Germinal center (tissue), 1 donor: ENCODE measurements at places on chromosomes 3 and 15.

GRCh38 chr3:70620956-70621355 is 308.5 kb upstream of the MDFIC2 start:
- no peak for DNase-seq

- DNase-seq: no peak
These were observed 130.6 kb downstream of the IMPG2 start for GRCh38 chr3:101189796-101190195.

- no peak for DNase-seq
These were observed 2.0 kb downstream of the PDIA5 start for GRCh38 chr3:123068601-123069381.

DNA sequence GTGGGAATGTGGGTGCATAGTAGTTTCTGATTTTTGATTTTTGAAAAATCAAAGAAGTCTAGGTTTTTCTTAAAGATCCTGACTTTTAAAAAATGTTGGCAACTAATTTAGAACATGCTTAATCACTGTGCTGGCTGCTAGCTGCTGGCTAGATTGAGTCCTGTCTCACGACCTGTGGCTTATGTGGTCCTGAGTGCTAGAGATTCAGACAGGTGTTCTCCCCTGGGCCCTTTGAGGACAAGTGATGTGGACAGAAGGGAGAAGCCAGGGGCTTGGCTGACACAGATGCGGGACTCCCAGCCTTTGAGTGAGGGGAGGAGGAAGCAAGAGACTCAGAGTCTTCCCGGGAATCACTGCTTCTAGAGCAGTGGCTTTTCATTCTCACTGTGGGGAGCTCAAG is 47.5 kb downstream of the CORO2B start:
- no peak for DNase-seq

DNA sequence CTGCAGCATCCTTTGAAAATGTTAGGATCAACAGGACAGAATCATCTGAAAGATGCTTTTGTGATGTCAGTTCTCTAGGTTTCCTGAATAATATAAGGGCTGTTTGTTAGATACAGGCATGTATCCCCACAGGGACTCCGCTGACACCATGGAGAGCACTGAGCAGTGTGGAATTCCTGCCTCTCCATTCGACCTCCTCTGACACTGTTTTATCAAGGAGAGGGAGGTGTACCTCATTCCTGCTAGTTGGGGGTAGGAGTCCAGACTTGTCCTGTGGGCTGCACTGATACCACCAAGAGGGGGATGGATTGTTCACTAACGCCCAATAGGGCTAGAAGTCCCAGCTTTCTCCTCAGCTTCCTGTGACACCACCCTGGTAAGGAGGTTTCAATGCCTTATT is 46.6 kb downstream of the LARS2 start:
- DNase-seq: no peak

DNA sequence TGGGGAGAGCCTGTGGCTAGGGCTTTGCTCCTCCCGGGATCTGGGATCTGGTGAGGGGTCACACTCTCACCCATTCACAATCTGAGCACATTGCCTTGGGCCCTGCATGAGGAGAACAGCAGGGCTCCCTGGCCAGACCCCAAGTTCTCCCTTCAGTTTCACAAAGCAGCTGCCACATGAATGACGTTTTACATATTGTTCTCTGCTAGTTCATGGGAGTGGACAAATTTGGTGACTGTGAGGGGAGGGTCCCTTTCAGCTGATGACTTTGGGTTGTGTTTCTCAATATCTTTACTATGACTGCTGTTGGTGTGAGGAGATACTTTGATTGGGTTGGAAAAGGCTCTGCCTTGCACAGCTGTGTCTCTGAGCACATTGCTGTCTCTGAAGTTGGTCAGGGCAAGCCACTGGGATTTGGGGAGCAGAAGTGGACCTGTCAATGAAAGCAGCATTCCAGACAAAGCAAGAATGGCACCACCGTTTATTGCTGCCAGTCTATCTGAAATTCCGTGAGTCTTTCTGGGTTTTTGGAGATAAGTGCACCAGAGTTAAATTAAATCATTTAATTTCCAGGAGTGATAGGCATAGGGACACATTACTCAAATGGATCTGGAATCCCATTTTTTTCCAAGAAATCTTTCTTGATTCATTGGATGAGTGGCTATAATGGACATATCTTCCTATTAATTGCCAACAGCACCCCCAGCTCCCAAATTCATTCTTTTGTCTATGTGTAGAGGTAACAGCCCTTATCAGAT is 10.3 kb downstream of the TIMP4 start:
- DNase-seq: no peak

DNA sequence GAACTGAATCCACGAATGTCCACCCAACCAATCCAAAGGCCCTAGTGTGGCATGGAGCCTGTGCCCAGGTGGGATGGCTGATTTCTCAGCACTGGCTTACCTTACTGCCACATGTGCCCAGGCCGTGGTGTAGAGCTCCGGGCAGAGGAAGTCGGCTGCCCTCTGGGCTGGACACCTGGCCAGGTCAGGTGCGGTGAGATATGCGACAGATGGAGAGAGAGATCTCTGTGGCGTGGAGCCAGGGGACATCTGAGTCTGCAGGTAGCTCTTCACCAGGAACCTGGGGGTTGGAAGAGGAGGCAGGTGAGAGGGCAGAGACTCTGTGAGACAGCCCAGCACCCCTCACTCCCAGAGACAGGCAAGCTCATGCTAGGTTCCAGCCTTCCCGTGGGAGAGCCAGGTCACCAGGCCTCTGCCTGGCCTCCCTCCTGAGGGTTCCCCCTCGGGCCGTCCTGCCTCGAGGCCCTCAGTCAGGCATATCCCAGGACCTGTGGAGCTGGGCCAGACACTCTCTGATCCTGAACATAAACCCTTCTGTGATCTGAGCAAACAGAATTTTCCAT is 12.6 kb downstream of the ACOX2 start:
- no peak for DNase-seq

DNA sequence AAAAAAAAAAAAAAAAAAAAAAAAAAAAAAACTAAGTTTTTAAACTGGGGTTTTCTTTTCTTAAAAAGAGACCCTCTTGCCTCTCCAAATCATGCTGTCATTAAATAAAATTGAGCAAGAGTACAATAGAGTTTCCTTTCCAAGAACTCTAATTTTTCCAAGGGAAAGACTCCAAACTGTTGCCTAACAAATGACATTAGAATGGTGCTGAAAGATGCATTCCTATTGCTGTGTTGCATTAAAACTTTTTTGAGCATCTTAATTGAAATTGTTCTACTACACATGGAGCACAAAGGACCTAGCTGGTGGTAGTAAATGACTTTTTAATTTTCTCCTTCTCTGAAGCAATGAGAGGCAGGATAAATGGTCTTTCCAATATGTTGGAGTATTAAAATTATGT is 469.1 kb upstream of the ARHGEF26 start:
- no peak for DNase-seq

DNA sequence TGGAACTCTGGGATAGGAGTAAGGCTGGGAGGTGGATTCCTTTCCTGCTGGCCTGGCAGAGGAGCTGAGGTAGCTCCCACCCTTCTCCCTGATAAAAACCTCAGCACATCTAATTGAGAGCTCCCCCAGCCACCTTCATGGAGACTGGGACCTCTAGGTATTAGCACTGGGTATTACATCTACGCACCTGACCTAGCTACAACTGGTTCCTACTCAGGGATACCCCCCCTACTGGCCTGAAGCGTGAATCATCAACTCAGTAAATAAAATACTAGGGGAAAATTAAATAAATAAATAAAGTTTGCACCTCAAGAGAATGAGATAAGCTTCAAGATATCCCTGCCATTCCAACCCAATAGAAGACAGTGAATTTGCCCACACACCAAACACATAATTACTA is 140.4 kb downstream of the NEK10 start:
- DNase-seq: no peak

DNA sequence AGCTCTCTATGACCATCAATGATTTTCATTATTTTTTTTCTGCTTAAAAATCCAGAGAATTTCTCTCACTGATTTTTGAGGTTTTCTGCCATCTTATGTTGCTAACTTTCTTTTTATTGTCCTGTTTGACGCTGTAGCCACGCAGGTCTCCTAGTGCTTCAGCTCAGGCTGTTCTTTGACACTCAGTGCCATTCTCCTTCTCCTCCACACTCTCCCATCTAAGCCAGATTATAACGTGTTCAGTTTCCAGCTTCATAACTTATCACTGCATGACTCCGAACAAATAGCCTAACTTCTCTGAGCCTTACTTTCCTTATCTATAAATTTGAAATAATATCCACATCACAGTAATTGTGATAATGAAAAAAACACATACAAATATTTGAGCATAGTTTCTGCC is 22.8 kb upstream of the ST3GAL6 start:
- DNase-seq: no peak

GRCh38 chr3:56200251-56200650 is 268.0 kb downstream of the ERC2 start:
- DNase-seq: no peak

- no peak for DNase-seq
These were observed 24.5 kb downstream of the TMOD3 start for GRCh38 chr15:51853998-51854397.

DNA sequence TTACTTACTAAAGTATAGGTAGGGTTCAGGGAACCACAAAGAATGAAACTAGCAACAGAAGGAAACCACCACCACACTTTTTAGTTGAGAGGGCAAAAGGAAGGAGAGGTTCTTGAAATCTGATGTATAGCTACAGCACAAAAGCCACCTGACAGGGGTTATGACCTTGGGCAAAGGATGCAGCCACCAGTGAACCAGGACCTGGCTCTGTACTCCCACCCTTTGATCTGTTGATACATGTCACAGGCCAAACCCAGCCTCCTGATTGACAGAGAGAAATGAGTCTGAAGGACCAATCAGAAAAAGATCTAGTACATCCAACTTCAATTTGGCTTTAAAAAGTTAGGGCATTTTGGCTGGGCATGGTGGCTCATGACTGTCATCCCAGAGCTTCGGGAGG is 20.0 kb upstream of the BLM start:
- no peak for DNase-seq

GRCh38 chr3:102189541-102189940 is 245.3 kb upstream of the ZPLD1 start:
- DNase-seq: no peak

- DNase-seq: no peak
These were observed 749.9 kb downstream of the TBL1XR1 start for GRCh38 chr3:176447369-176447768.

DNA sequence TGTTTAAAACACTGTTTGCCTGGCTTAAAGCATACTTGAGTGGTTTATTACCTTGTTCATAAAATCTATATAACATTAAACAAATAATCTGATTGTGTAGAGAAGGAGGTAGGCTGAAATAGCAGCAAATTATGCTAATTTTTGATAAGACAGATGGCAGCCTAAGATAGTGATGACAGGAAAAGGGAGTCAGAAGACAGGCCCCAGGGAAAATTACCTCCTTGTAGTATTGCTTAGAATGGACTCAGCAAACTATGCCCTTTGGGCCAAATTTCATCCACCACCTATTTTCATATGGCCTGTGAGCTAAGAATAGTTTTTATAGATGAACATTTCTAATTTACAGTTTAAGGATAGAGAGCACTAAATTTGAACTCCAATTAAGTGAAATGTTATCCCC is 37.8 kb downstream of the CHD2 start:
- DNase-seq: no peak

GRCh38 chr3:78967061-78967460 is 800.7 kb downstream of the ROBO1 start:
- DNase-seq: no peak

GRCh38 chr3:58173669-58174398 is 36.9 kb downstream of the DNASE1L3 start:
- no peak for DNase-seq

- DNase-seq: no peak
These were observed 2.5 kb upstream of the GATA2 start for GRCh38 chr3:128495435-128495970.

GRCh38 chr3:146277953-146278631 is 27.2 kb upstream of the PLSCR4 start:
- DNase-seq: no peak

GRCh38 chr15:73244333-73244732 is 124.4 kb downstream of the HCN4 start:
- DNase-seq: peak; percentile 7

GRCh38 chr15:91407269-91407889 is 307.3 kb downstream of the SV2B start:
- no peak for DNase-seq

DNA sequence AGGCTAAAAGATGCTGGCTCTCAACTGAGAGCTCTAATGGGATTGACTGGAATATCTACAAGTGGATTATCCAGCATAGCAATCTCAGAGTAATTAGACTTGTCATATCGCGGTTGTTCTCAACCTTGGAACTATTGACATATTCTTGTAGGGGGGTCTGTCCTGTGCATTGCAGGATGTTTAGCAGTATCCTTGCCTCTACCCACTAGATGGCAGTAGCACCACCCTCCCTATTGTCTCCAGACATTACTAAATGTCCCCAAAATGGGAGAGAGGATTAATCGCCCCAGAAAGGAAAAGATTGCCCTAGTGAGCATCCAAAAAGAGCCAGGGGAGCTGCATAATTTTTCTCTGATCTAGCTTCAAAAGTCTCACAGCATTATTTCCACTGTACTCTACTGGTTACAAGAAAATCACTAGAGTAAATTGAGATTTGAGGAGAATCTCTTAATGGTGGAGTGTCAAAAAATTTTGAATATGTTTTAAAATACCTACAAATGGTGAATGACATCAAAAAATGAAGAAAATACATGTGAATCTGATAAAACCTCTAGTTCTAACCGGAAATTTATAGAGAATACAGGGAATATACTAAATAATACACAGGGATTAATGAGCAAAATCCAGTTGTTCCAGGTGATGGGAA is 388.2 kb upstream of the AGTR1 start:
- no peak for DNase-seq

DNA sequence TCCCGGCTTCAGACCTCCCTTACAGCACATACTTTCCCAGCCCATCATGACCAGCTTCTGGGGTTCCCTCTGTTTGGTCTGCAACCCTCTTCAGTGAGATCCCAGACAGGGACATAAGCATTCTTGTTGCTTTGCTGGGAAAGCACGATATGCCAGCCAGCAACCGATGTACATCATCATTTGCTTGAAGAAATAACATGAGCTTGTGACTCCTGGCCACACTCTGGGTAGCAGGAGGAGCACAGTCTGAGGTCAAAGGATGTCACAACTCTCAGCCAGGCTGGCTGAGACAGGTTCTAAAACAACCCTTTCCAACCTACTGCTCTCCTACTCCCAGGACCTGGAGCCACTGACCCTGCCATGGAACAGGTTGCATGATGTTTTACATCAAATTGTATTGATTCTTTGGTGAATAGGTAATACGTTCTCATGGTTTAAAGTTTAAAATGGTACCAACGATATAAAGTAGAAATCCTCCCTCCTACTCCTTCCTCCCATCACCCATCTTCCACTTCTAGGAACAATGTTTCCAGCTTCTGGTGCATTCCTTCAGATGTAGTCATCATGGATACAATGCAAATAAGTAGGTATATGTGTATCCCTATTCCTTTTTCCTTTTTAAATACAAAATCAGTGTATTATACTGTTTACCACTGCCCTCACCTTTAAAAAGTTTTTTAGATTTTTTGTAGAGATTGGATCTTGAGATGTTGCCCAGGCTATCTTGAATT is 190.3 kb downstream of the OPA1 start:
- DNase-seq: no peak

GRCh38 chr15:98942431-98942830 is 65.2 kb downstream of the PGPEP1L start:
- DNase-seq: no peak

- DNase-seq: no peak
These were observed 83.8 kb downstream of the PRICKLE2 start for GRCh38 chr3:64141476-64141875.

- no peak for DNase-seq
These were observed 527.6 kb downstream of the SOX2 start for GRCh38 chr3:182239316-182239715.

- no peak for DNase-seq
These were observed 82.2 kb downstream of the CPN2 start for GRCh38 chr3:194268654-194269512.

- DNase-seq: no peak
These were observed 1040.8 kb upstream of the SEMA6D start for GRCh38 chr15:46676233-46677206.
